Nephron progenitor cell (in vitro differentiated cells): ENCODE measurements at places on chromosomes 3 and 15.

- DNase-seq, result no peak
These were observed 411.8 kb upstream of the GRM7 start for GRCh38 chr3:6449099-6449498.

DNA sequence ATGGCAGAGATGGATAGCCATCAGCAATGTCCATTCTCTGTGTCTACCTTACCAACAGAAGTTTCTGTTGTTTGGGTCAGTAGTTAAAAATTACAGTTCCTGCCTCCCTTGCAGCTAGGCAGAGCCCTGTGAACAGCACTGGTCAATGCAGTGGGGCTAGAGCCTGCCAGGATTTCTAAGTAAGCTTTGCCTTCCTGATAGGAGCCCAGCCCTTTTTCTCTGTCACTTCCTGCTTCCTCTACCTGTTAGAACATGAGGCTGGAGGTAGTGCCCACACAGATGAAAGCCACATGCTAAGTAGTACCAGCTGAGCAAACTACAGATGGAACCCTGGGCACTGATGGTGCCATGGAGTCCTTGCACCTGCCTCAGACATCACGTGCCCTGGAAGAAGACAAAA is 45.0 kb downstream of the MGLL start:
- DNase-seq, result no peak

GRCh38 chr3:11331101-11331500 is 58.9 kb downstream of the ATG7 start:
- no peak for DNase-seq

GRCh38 chr3:23304424-23304823 is 101.3 kb downstream of the UBE2E2 start:
- DNase-seq, result no peak

DNA sequence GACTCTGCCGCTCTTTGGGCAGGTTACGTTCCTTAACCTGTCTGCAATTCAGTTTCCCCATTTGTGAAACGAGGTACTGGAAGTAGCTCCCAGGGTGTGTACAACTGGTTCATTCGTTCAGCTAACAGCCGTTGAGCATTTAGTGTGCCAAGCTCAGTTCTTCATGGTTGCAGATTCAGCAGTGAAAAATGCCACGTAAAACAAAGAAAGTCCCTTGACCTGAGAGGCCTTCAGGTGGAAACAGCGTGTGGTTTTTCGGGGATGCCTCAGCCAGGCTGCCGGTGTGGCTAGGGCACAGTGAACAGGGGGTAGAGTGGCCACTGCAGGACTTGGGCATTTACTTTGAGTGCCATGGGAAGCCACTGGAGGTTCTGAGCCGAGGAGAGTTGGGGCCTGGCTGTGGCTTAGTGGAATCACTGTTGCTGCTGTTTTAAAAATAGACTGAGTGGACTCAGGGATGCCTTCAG is 4.7 kb downstream of the SYNM start:
- no peak for DNase-seq

- no peak for DNase-seq
These were observed 653.6 kb downstream of the NAALADL2 start for GRCh38 chr3:175512700-175513099.

DNA sequence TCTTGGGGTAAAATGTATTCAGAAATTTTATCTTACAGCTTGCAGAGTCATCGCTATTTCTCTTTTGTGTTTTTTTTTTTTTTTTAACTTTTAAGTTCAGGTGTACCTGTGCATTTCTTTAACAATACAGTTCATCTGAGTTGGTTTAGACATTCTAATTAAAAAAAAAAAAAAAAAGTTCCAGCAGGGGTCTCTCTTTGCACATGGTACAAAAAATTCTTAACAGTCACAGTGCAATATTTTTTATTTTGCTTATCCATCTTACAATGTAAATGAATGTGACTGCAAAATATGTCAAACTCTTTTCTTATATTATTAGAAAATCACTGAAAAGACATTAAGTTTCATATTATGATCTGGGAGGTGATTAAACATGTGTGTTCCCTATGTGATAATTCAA is 47.5 kb upstream of the SLC9A9 start:
- no peak for DNase-seq

DNA sequence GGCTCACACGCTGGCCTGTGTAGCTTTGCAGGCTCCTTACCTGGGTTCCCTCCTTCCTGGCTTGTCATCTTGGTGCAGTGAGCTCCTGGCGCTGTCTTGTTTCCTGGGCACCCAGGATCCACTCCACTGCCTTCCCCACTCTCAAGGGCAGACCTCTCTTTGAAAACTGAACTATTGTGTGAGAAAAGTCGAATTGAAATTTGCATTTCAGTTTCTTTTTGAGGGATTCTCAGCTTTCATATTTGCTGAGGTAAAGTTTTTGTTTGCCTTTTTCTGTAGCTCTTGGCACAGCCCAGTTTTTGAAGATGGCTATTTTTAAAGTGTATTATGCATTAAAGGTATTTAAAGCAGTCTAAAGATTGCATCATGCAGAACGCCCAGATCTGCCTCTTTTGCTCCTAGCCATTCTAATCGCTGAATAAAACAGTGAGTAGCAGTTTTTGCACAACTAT is 70.1 kb downstream of the CCK start:
- DNase-seq, result no peak

GRCh38 chr3:196440696-196441095 is 8.5 kb upstream of the UBXN7 start:
- no peak for DNase-seq

DNA sequence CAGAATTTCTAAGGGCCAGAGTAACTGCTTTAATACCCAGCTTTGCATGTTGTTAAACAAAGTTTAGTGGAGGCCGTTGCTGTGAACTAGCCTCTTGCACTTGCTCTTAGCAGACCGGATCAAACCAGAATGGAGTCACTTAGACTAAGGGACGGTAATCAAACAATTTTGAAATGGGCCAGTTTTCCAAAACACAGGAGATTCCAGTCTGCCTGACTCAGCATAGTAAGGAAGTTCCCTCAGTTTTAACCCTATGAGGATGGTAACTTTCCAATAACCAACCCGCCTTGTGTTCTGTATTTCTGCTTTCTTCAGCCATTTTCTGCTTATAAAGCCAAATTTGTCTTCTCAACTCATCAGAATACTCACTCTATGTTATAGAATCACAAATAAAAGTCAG is 77.2 kb upstream of the WDR72 start:
- no peak for DNase-seq

DNA sequence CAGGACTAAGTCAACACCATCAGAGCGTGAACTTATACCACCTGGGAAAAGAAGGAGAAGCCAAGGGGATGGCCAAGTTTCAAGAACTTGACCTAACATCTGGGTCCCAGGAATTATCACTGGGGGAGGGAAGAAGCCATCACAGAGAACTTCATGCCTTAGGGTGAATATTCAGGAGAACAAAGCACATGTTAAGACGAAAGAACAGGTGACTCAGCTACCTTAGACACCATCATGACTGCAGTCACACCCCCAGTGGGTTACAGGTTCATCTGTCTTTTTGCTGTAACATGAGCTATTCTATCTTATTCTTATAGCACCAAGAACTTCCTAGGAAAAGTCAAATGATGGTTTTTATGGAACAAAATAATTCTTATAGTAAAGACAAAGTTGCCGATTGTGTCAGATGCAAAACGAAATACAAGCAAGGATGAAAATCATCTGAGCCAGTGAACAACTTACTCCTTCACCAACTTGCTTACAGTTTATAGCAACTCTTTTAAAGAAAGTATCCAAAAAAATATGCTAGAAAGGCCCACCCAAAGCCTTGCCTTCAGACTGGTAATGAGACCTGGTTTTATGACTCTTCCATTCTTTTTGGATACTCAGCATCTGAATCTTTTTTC is 72.0 kb downstream of the TPRA1 start:
- DNase-seq, result no peak

DNA sequence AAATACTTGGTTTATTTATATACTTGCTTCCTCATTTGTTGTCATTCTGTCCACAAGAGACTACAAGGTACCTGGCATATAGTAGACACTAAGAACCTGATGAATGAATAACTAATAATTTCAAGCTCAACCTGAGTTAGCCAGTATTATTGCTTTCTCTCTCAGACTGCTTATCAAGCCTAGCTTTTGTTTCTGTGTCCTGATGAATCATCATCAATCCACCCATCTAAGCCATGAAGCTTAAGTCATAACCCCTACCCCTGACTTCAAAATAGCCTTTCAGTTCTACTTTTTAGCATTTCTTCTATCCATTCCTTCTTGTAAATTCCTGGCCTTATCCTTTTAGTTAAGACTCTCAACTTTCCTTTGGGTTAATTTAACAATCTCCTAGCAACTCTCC is 420.8 kb downstream of the EPHA6 start:
- no peak for DNase-seq

DNA sequence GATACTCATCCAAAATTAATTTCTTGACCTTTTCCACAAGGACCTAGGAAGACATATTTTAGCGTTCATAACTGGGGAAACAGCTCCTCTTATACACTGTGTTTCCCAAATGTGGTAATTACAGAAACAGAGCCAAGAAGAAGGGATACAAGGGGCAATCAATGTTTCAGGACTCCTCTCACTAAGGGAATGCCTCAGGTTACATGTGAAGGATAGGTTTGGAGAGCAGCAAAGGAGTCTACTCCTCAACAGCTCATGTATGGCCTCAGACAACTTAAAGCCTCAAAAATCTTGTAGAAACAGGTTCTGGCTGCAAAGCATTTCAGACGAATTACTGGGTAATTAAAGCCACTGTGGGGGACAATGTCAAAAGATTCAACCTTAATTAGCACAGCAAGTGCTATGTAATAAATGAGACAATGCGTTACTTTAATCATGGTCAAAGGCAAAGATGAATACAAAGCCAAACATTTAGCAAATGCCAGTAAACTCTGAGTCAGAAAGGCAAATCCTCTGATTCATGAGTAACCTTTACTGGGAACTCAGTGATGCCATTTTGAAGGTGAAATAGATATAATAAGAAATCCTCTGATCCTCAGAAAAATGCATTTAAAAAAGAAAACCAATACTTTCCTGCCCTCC is 1111.2 kb downstream of the TUSC7 start:
- DNase-seq, result no peak

GRCh38 chr15:83694015-83694414 is 40.1 kb downstream of the ADAMTSL3 start:
- DNase-seq, result no peak

DNA sequence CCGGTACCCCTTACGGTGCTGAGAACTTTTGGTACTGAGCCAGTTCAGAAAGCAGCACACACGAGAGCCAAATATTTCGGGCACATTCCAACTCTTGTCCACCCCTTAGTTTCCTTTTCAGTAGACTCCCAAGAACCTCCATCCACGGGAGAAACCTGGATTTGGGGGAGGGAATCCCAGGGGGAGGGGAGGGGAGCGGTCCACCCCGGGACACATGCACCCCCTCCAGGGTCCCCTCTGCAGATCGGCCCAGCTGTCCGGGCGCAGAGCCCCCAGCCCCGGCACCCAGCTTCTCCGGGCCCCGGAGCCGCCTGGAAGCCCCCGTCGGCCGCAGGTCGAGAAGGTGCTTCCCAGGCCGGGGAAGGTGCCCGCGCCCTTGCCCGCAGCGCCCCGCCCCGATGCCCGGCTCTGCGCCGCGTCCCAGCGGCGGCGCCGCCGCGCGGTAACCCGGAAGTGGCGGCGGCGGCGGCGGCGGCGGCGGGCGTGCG is 455 bp upstream of the ABHD17C start:
- DNase-seq, result no peak

DNA sequence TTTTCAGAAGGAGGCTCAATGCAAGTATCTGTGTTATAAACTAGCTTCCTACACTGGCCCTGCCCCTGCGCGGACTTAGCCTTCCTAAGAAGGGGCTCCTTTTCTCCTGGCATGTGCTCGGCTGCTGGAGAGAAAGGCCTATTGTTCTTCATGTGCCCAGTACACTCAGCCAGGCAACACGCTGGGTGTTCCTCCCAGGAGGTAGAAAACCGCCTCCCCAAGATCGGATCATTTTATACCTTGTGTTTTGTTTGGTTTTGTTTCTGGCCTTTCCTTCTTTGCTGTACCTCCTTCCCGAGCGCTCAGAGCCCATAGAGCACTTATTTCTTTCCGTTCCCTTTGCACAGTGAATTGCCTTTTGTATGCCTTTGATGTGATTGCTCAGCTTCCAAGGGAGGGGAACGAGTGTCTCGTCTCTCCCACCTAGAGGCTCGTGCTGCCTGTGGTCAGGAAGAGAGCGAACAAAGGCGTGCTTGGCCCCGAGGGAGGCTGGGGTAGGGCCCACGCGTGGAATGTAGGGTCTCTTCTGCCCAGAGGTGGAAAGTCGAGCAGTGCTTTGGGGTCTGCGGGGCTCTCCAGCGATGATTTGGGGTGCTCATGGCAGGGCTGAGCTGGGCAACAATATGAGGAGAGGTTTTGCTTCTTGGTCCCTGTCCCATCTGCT is 30.0 kb downstream of the CCNL1 start:
- no peak for DNase-seq

GRCh38 chr3:188673646-188674186 is 498.1 kb upstream of the TPRG1 start:
- DNase-seq, result no peak

GRCh38 chr15:66035901-66036300 is 166.6 kb downstream of the RAB11A start:
- DNase-seq, result no peak

- no peak for DNase-seq
These were observed 91.3 kb upstream of the SLC25A36 start for GRCh38 chr3:140850210-140850955.

- DNase-seq, result no peak
These were observed 98.6 kb downstream of the FBLN2 start for GRCh38 chr3:13647298-13648059.

- no peak for DNase-seq
These were observed 18.6 kb downstream of the SUCLG2 start for GRCh38 chr3:67635806-67636205.

GRCh38 chr3:48614044-48614443 is 4.6 kb upstream of the UQCRC1 start:
- no peak for DNase-seq

- no peak for DNase-seq
These were observed 467 bp downstream of the TIPIN start for GRCh38 chr15:66356077-66356358.
